Vagina (tissue), 2 donors: ENCODE measurements at places on chromosomes 13 and 19.

- no peak for DNase-seq
Measured at GRCh38 chr19:33379151-33379829, 5.8 kb downstream of the CEBPG start.

GRCh38 chr13:78589206-78589605, 14.1 kb downstream of the POU4F1 start:
- no peak for DNase-seq

DNA sequence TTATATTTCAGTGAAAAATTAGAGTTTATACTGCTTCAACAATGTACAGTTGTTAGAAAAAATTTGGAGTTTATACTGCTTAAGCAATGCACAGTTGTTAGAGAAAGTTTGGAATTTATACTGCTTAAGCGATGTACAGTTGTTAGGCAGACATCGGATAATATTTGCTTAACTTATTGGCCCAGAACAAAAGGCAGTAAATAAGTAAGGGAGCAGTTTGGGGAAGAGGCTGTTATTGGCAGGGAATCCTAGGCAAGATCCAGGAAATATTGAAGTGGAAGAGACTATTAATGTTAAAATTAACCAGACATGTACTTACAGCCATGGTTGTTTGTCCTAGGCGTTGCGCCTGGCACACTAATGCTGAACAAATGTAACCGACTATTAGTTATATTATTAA, 166.9 kb downstream of the GPC5 start:
- DNase-seq = no peak

- DNase-seq = no peak
Measured at GRCh38 chr13:70385852-70386251, 277.6 kb upstream of the KLHL1 start.

GRCh38 chr19:18969931-18970659, 29.1 kb upstream of the HOMER3 start:
- DNase-seq = no peak

GRCh38 chr13:40640845-40641458, 25.5 kb downstream of the FOXO1 start:
- DNase-seq = no peak

DNA sequence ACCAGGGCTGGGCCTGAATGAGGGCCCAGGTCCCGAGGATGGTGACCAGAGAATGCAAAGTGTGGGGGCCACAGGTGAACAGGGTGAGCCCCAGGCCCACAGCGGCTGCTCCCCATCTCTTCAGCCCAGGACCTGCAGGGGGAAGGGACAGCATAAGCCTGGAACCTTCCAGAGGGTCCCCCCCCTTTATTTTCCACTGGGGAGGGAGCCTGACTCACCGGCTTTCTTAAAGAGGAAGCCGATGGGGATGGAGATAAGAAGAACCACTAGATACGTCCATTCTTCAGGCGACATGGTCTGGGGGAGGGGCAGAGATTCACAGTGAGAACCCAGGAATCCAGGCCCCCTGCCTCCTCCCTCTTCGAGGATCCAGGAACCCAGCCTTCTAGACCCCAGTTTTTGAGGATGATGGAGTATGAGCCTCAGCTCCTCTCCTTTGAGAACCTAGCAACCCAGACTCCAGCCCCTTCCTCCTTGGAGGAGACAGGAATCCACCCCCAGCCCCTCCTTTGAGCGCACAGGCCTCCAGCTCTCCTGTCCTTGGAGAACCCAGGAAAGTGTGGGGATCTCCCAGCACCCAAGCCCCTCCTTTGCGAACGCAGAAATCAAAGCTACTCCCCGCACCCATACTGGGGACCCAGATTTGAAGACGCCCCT, 1.0 kb downstream of the MBOAT7 start:
- DNase-seq = no peak

DNA sequence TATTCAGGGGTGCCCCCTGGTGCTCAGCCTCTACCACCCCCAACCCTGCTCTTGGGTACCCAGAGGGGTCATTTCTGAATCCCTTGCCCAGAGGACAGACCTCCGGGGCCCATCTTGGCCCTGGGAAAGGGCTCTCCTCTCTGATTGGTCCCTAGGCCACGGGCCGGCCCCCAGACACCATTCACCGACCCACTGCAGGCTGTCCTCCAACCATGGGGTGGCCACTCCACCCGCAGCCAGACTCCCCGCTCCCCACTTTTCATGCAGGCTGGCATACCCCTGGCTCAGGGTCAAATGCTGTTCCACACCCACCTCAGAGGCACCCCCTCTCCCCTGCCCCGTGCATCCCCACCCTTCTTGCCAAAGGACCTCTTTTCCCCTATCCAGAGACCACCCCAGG, 14.8 kb downstream of the SMIM24 start:
- no peak for DNase-seq

DNA sequence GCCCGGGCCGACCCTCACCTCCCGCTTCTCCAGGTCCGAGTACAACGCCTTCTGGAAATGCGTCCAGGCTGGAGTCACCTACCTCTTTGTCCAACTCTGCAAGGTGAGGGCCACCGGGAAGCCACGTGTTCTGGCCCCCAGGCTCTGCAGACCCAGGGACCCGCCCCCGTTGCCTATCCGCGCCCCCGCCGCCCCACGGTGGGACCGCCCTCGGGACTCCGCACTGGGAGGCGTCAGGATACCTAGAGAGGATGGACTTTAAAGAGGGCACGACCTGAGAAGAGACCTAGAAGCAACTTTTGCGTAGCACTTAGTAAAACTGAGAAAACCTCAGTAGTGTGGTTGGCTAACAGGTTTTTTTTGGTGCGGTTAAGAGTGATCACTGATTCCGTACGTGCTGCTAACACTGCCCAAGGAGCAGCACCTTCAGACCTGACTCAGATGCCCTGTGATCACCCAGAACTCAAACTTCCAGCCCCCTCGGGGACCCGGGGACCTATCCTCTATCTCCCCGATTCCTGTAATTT, 492 bp downstream of the TMEM147 start:
- DNase-seq = no peak

GRCh38 chr19:29849208-29849607, 37.4 kb downstream of the CCNE1 start:
- no peak for DNase-seq

DNA sequence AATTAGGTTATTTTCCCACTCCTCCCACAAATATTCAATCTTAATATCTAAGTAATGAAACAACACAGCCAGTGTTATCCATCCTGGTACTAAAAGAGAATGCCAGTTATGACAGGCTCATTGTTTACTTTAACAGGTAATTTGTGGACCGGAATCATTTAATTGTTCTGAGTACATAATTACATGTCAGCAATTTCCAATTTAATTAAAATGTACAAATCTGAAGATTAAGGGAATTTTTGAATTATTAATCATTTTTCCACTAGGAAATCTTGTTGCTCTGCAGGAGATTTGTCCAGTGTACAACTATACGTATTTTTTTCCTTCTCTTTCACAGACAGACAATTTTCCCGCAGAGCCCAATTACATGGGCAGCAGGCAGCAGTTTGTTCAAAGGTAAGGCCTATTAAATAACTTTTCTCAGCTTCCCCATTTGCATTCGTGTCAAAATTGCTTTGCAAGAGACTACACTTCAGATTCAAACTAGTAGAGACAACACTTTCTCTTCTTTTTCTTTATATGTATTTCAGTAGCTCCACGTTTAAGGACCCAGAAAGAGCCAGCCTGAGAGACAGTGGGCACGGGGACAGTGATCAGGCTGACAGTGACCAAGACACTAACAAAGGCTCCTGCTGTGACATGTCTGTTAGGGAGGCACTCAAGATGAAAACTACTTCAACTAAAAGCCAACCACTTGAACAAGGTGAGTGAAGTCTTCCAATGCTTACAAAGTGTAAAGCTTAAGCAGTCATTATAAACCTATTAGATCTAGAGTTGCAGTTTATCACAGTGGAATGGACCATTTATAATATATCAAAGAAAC, 34.8 kb downstream of the PCDH17 start:
- DNase-seq = no peak

- DNase-seq = no peak
Measured at GRCh38 chr19:10003271-10003670, 7.0 kb downstream of the COL5A3 start.
